Hematopoietic multipotent progenitor cell treated with erythropoietin and hydrocortisone succinate and interleukin-3 and kit ligand, for 15 days (in vitro differentiated cells): ENCODE measurements at places on chromosomes 7 and 10.

GRCh38 chr10:82982110-82982608 is 1107.2 kb downstream of the NRG3 start:
- DNase-seq = no peak

DNA sequence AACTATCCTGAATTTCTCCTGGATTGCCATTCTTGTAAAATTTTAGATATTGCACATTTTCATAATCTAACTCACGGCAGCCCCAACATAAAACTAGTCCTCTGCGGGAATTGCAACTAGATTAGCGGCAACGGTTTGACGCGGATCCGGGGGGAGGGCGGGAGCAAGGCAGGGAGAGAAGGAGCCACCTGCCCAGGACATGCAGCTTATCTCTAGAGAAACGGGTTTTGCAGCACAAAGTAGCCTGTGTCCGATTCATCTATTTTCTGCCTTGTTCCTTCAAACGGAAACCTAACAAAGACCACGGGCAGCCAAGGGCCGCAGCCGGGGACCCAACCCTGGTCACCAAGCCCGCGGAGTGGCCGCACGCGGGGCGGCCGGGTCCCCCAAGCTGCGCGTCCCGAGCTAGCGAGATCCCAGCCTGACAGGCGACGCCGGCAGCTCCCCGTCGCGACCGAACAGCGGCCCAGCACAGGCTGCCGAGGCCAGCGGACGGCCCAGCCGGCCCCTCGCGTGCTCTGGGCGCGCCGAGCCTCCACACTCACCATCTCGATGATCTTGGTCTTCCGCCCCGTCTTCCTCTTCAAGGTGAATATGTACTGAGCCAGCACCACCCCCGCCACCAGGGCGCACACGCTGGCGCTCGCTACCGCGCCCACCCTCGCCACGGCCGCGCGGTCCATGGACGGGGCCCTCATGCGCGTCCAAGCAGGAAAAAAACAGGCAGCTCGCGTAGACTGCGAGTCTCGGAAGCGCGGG is at the start of gene NT5C3A:
NT5C3A (minus strand) TSS at position 754 of the 759 bp plus-strand sequence; CDS start at position 683, 71 bp downstream.
- peak; percentile 48 for DNase-seq

DNA sequence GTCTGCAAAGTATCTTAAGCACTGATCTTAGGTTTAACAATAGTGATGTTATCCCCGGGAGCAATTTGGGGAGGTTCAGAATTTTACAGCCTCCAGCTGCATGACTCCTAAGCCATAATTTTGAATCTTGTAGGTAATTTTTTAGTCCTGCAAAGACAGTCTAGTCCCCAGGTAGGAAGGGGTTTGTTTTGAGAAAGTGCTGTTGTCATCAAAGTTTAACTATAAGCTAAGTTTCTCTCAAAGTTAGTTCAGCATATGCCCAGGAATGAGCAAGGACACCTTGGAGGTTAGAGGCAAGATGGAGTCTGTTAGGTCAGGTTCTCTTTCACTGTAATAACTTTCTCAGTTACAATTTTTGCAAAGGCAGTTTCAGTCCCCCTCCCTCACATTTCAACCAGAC is 79.0 kb upstream of the LRGUK start:
- no peak for DNase-seq

GRCh38 chr10:30820261-30820991 is 190.9 kb upstream of the LYZL2 start:
- DNase-seq = peak; percentile 21

DNA sequence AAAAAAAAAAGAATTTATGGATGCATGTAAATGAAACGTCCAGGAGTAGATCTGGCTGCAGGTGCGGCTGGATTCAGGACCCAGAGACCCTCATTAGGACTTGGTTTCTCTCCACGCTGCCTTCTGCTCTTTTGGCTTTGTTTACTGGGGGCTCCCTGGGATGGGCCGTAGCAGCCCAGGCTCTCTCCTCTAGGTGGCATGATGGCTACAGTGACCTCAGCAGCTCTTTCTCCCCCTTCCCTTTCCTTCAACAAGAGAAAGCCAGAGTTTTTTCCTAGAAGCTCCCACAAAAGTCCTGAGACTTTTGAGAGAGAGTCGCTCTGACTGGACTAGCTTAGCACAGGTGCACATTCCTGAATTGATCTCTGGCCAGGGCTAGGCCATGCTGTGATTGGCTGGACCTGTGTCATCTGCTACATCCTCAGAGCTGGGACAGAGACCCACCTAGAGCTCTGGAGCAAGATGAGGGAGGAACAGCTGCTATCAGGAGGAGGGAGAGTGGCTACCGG is 67.8 kb upstream of the PDCD4 start:
- peak; percentile 36 for DNase-seq

GRCh38 chr7:5665094-5666025 is 116.1 kb downstream of the RNF216 start:
- peak; percentile 78 for DNase-seq

DNA sequence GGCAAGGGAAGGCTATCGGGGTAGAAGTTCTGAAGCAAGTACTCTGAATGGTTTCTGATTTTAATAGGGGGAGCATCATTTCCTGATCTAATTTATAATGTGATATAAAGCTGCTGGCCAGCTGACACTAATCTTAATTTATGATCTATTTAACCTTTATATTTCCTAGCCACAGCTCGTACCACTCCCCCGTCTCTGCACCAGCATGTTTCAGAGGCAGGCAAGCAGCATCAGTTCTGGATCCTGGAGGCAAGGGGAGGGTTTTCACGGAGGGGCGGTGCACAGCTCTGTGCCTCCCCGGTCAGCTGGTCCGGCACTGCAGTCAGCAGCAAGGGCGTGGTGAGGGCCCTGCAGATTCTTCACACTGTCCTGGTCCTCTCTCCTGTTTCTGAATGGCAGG is 30.0 kb downstream of the MGMT start:
- DNase-seq = no peak

DNA sequence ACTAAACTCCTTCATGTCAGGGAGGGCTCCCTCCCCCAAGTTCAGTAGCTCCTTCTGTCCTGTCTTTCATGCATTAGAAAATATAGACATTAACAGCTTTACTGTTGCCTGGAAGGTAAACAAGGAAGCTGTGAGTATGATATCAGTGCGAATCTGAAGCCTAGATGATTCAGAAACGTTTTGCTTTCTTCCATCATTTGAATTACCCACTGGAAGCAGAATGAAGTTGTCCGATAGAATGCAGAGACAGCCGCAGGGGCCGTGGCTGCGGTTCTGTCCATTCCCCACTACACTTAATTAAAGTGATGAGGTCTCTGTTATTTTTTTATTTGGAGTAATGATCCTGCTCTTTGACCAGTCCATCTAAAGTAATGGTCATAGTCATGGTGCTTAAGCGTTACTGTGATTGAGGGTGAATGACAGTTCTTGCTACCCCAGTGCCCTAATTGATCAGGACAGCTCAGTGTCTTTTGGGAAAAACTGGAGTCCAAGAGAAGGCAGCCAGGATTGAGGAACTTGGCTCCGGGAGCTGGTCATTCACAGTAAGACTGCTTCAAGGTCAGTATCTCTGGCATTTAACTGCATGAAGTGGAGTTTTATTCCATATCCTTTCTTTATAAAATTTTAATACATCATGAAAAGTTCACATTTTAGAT is 69.9 kb downstream of the PTPRE start:
- no peak for DNase-seq

GRCh38 chr10:82922046-82922445 is 1047.1 kb downstream of the NRG3 start:
- DNase-seq = no peak

GRCh38 chr7:12571691-12572090 is 1.2 kb downstream of the SCIN start:
- no peak for DNase-seq

DNA sequence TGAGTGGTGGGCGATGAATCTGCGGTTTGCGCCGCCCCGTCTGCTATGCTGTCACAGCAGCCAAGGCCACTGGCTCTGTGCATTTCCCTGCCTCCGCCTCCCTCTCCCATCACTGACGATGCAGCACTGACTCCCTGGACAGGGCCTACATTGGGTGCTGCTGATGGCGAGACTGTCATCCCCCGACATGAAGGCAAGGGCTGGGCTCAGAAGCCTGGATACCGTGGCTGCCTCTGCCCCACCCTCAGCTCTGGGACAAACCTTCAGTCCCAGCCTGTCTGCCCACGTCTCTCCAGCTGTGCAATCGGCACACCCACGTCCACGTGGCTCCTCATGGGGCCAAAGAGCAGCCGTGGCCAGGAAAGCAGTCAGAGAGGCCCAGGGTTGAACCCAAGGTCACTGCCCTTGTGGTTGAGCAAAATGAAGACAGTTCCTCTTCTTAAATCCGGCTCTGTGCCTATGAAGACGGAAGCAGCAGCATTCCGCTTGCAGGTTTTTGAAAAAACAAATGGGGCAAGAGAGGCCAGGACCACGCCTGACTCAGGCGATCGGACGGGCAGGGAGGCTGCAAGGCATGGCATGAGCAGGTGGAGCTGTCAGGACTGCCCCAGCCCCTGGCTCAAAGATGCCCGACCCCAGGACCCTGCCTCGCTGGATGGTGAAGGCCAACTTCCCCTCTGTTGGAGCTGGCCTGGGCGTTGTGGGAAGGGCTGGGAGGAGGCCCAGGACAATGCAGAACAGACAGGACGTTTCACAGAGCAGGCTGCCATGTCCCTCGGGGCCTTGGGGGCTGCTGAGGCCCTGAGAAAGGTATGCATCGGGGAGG is 517.5 kb downstream of the DNAJB6 start:
- DNase-seq = no peak

- no peak for DNase-seq
Measured at GRCh38 chr7:150935149-150935548, 43.0 kb downstream of the KCNH2 start.

DNA sequence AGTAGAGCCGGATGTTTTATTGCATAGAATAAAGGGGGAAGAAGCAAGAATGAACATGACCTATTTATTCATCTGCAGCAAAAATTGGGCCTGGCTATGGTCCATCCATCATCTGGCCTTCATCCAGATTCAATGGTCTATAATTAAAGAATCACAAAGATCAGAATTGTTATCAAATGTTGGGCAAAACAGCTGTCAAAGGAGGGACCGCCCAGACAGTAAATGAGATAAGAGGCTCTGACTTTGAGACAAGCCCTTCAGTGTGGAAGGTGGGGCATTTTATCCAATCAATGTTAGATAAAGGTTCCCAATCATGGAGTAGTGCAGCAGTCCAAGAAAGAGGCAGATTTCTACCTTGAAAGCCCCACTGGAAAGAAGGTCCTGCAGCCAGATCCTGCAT is 153.5 kb downstream of the PARD3 start:
- no peak for DNase-seq

DNA sequence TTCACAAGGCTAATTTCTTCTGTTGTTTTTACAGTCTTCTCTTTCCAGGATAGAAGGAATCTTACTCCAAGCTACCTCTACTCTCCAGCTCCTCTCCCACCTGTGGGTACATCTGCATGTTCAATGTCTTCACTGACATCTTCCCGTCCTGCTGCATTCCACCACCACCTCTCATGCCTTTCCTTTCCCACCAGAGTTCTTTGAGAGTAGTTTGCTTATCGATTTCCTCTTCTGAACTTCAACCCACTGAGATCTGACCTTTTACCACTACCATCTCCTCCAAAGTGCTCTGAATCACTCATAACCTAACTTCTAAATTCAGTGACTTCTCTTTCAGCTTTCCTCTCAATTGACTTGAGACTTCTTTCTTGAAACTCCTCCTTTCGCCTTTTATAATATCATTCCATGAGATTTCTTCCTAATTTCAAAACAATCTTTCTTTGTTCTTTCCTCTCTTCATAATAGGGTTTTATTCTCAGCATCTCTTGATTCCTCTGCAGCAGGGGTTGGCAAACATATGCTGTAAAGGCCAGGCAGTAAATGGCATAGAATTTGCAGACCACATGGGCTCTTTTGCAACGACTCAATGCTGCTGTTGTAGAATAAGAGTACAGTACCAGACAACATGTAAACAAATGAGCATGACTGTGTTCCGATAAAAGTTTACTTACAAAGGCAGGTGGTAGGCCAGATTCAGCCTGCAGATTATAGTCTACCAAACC is 22.1 kb downstream of the ACSL5 start:
- no peak for DNase-seq

- DNase-seq = no peak
Measured at GRCh38 chr7:299169-299568, 9.2 kb downstream of the FOXL3 start.

- DNase-seq = no peak
Measured at GRCh38 chr7:51366930-51367613, 50.5 kb upstream of the COBL start.

- DNase-seq = no peak
Measured at GRCh38 chr7:30708983-30709382, 26.7 kb upstream of the CRHR2 start.

DNA sequence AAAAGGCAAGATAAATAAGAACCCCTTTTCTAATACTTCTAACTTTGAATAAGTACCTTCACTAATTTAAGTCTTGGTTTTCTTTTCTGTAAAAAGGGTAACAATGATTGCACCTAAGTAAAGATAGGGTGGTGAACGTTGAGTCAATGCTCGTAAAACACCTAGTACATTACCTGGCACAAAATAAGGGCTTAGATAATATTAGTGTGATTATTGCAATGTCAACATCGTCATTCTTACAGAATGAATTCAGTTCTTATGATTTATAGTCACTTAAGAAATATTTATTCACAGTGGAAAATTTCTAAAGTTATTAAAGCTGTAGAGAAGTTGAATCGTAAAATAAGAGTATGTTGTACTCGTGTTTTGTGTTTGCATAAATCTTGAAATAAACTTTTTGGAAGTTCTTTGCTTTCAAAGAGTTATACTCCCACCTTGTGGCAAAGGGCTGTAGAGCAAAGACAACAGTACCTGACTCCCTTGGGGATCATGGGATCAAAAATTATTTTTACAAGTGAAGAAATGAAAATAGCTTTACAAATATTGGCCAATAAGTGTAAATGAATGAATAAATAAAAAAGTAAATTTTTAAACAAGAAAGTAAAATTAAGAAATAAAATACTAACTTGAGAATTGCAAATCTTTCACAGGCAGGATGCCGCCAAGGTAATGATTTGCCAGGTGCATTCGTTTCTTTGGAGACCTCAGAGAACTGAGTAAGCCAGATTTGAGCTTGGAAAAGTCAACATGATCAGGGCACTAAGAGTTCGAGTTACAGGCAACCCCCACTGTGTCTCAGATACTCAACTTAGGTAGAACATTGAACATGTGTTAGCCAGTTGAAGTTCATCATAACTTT is 285.8 kb upstream of the CACNA2D1 start:
- no peak for DNase-seq

DNA sequence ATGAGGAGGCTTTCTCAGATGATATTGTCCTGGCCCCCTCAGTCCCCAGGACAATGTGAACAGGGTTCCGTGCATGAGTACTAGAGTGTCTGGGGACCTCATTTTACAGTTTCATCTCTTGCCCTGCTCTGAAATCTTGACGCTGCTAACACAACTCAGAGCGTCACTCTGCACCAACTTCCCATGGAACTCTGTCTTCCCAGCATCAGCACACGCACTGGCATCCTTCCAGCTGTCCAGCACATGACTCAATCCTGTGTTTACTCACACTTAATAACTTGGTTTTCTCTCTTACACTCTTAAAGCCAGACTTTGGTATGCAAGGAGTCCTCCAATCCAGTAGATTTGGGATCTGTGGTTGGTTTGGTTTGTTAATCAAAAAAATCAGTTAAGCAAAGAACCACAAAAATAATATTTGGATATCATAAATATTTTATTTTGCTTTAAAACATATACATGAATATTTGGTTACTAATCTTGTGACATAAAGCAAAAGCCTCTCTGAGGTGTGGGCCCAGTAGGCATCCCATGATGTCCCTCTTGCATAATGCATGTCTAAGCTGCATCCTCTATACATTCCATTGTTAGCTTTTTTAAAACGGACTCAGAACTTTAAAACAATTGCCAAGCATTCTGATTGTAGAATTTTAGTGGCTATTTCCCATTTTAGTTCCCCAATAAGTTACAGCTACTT is 131.0 kb downstream of the CXCL12 start:
- no peak for DNase-seq

GRCh38 chr10:33382216-33382600 is 47.7 kb upstream of the NRP1 start:
- no peak for DNase-seq

GRCh38 chr7:145845345-145845744 is 271.3 kb upstream of the CNTNAP2 start:
- no peak for DNase-seq
